ENCODE measurements at places on chromosomes 7 and 10. TPM values are rescaled to one million over a fixed set of nuclear protein-coding genes. Genes with fewer than 3 reads are reported as not detected.

The TMEM184A gene
- total RNA-seq, result 129 TPM

The NUTM2E gene
- total RNA-seq, result not detected

The STARD3NL gene
- total RNA-seq, result 29.5 TPM

The TRIM4 gene
- total RNA-seq, result 33.1 TPM

The PNLIP gene
- total RNA-seq, result not detected

The HYAL4 gene
- 0.49 TPM for total RNA-seq

The COL17A1 gene
- total RNA-seq, result 149 TPM

The CPN1 gene
- total RNA-seq, result not detected

The CTAGE4 gene
- 6.6 TPM for total RNA-seq

The ITIH2 gene
- not detected for total RNA-seq

The NET1 gene
- total RNA-seq, result 103 TPM

The MOSPD3 gene
- total RNA-seq, result 11.8 TPM

The CYP26C1 gene
- not detected for total RNA-seq

The OR13A1 gene
- not detected for total RNA-seq

The MET gene
- 15.2 TPM for total RNA-seq

The OPALIN gene
- total RNA-seq, result not detected

The PAX4 gene
- not detected for total RNA-seq

The CADPS2 gene
- 25.5 TPM for total RNA-seq

Measured in vagina (tissue), 2 donors.